Skeletal muscle cell (primary cell): ENCODE measurements at places on chromosomes 2 and 18.

DNA sequence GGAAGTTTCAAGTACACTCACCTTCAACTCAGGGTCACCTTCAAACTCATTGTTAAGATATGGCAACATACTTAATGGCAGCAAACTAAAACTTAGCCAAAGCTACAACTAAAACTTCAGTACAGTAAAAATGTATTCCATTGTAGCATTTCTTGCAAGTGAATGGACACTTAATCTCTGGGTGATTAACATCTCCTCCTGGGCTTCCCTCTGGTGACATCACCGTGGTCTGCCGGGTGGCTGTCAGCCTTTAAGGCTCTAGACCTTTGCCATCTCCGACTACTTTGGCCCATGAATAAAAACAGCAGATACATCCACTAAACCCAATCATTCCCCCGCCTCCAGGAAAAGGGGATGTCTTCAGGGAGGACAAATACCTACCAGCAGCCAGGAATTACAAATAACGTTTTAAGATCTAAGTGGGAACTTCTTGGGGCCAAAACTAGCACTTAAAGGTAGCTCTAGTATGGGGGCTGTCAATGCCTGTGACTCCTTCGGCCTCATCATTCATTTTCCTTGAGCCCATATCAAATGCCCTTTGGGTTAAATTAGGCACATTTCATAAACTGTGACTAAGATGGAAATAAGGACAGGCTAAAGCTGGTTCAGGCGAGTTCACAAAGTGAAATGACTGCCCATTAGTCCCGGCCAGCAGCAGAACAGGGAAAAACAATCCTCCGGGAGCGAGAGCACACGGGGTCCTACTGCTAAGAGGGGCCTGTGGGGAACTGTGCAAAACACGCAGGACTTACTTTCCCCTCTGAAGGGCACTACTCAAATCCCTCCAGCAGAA is 1.1 kb downstream of the TFCP2L1 start:
- DNase-seq, result no peak

- DNase-seq, result no peak
These were observed 34.8 kb upstream of the SKA1 start for GRCh38 chr18:50340078-50340477.

DNA sequence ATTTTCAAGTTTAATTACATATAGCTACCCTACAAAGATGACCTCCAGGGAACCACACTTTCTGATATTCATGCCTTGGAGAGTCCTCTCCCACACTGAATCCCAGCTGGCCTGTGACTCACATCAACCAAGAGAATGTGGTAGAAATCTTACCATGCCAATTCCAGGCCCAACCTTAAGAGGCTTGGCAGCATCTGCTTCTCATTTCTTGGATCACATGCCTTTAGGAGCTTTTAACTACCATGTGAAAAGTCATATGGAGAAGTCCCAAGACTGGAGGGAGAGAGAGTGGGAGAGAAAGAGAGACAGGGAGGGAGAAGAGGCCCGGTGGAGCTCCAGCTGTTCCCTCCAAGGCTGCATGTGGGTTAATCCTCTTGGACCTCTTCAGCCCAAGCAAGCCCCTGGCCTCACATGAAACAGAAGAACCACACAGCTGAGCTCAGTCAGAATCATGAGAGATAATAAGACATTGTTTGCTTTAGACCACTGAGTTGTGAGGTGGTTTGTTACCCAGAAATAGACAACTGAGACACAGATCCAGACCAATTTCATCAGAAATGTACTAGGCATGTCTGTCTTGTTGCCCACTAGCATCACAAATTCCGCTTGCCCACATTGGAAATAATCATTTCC is 190.7 kb downstream of the MTCL1 start:
- peak; percentile 65 for DNase-seq

GRCh38 chr2:166384774-166385173 is 9.0 kb upstream of the SCN9A start:
- no peak for DNase-seq

GRCh38 chr2:238968616-238969384 is 120.9 kb downstream of the TWIST2 start:
- no peak for DNase-seq
